NCI-H345 (cell line): ENCODE measurements at places on chromosomes 11 and 22.

DNA sequence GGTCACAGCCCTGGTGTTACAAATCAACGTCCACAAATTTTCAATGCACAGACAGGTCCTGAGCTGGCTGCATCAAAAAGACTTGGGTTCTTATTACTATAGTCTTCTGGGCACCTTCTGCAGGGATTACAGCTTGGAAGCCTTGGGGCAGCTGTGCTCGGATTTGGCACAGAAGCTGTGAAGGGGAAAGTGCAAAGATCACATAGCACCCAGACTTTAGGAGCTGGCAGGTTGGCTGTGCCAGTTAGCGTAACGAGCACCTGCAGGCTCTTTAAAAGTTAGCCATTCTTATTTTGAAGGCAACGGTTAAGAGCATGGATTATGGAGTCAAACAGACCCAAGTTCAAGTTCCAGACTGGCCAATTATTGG, 100.4 kb downstream of the ARL14EP start:
- no peak for DNase-seq

DNA sequence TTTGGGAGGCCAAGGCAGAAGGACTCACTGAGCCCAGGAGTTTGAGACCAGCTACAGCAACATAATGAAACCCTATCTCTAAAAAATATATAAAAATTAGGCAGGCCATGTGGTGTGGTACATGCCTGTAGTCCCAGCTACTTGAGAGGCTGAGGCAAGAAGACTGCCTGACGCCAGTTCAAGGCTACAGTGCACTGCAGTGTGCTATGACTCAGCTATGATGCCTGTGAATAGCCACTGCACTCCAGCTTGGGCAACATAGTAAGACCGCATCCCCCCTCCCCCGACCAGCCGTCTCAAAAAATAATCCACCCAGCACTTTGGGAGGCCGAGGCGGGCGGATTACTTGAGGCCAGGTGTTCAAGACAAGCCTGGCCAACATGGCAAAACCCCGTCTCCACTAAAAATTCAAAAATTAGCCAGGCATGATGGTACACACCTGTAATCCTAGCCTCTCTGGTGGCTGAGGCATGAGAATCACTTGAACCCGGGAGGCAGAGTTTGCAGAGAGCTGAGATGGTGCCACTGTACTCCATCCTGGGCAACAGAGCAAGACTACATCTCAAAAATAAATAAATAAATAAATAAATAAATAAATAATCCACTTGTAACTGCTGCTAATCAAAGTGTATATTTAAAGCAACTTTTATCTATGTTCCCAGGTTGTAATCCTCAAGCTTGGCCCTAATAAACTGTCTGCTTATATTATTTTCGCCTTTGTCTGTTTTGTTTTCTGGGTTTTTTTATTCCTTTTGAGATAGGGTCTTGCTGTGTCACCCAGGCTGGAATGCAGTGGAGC, 7.8 kb downstream of the HPS5 start:
- DNase-seq = no peak

DNA sequence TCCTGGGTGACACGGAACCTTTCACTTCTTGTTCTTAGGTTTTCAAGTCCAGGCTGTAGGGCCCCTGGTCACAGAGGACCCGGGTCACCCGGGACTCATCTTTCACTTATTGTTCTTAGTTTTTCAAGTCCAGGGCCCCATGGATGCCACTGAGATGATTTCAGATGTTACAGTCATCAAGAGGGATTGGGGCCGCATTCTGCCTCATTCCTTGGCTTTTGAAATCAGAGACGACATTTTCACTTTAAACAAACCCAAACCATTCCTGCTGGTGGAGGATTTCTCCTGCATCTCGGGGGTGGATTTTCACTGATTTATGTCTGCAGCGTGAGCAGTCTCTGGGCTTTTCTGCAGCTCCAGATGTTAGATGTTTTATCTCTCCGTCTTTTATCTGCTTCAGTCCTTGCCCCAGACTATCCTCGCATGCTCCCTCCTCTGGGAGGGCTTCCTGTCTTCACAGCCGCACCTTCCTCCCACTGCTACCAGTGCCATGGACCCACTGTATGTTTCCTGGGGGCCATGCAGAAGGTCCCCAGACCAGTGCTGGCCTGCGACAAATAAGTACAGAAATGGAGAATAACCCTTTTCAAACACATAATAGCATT, 27.4 kb downstream of the FBLN1 start:
- DNase-seq = no peak

DNA sequence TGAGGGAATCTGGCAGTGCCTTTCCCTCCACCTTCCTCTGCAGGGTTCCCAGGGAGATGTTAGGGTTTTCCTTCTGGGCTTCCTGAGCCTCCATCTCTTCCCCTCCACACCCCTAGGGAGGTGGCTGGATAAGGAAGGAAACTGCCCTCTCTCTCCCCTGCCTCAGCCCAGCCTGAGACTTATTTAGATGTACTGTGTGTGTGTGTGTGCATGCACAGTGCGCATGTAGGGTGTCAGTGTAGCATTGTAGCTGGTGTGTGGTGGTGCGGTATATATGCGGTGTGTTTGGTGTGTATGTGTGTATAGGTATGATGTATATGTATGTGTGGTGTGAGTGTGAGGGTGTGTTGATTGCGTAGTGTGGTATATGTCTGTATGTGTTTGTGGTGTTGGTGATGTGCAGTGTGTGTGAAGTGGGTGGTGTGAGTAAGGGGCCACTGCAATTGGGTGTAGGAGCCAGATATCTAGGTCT, 1.5 kb downstream of the FXYD6 start:
- DNase-seq = no peak

DNA sequence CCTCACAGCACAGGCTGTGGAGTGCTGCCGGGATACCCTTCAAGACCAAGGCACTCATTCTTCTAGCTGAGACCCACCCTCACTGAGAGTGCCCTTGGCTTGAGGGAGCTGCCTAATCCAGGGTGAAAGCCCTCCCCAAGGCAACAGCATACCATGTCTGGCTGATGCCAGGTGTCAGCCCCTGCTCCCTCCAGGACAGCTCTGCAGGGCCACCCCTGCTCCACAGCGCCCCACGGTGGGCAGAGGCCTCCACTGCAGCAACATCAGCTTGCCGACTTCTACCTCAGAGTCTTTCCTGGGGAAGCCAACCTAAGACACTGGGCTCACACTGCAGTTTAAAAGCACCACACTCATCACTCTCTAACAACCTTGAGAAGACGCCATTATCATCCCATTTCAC, 29.0 kb downstream of the TTLL1 start:
- no peak for DNase-seq

GRCh38 chr22:48760481-48761390, 1066.9 kb downstream of the BRD1 start:
- no peak for DNase-seq

GRCh38 chr11:126152586-126152985, 58.9 kb downstream of the RPUSD4 start:
- no peak for DNase-seq

GRCh38 chr11:105298630-105299029, 159.1 kb upstream of the CARD18 start:
- DNase-seq = no peak

DNA sequence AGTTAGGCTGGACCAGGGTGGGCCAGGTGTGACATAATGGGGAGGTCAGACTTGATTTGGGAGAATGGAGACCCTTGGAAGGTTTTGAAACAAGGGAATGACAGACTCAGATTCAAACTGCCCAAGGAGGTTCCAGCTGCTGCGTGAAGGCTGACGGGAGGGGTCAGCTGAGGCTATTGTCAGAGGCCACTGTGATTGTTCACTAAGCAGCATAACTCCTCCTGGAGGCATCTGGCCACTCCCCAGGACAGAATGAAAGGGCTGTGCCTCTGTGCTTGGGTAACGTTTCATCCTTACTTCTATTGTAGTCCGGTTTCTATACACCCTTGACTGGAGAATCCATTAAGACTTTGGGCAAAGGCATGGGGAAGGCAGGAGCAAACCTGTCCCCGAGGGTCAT, 126.6 kb downstream of the DSCAML1 start:
- no peak for DNase-seq

DNA sequence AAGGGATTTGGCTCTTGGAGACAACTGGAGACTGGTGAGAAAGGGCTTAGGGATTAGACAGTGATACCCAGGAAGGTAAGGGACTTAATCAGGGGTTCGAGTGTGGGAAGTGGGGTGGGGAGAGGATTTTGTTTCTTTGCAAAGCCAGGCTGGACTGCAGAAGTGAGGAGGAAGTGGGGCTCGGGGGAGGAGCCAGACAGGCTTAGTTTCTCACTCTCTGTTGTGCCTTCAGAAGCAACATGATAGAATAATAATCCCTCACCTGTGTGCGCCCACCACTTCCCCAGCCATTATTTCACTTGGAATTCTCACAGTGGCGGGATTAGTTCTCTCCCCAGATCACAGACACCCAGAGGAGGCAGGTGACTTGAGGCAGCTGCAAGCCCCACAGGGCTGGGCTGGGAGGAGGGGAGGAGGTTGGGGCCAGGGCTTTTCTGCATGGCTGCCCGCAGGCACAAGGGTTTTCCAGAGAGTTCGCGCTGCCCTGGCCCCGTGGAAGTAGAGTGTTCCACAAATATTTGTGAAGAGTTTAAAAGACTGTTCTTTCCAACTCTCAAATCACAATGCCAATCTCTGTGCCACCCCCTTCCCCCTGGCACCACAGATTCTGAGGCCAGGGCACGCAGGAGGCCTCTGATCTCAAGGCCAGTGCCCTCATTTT, 4.0 kb upstream of the SEC14L2 start:
- DNase-seq = no peak

- no peak for DNase-seq
Measured at GRCh38 chr11:127592371-127592770, 591.8 kb upstream of the KIRREL3 start.

- DNase-seq = peak; percentile 58
Measured at GRCh38 chr11:33936725-33937604, 45.1 kb upstream of the LMO2 start.

DNA sequence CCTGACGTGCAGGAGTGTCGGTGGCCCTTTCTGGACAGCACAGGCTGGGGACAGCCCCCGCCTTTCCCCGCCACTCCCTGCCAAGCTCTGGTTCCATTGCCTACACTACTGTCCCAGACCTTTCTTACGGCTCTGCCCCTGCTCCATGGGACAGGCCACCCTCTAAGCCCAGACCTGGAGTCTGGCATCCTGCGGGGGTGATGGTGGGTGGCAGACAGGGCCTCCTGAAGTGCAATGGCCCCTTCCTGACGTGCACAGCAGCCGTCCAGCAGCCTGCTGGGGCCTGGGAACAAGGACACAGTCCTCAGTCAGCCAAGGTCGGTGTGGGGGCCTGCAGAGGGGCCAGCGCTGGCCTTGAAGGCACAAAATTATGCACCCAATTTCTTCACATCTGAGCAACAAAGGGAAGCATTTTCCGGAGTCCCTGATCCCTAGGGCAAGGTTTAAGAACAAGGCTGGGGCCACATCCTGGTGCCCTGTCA, 79.7 kb upstream of the KCNQ1OT1 start:
- DNase-seq = no peak
